ENCODE measurements at places on chromosomes 16 and 17.

DNA sequence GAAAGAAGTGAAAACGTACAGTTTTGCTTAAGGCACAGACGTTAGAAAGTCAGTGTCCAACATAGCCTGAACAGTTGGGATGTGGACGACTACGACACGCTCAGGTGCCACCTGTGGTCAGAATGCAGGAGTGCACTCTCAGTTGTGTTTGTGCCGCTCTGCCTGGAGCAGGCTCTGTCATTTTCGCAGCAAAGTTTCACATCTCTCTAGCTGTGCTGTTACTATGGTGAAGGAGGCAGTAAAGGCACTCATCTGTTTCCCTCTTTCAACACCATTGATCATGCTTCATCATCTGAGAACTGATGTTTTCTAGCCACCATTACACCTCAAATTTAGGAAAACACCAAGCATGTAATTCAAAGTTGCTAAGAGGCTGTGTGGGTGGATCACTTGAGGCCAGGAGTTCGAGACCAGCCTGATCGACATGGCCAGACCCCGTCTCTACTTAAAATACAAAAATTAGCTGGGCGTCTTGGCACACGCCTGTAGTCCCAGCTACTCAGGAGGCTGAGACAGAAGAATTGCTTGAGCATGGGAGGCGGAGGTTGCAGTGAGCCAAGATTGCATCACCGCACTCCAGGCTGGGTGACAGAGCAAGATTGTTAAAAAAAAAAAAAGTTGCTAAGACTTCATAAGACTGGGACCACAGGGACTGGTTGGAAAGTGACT lies 44.9 kb upstream of the DNAJA2 start:
- no peak for DNase-seq

- no peak for DNase-seq
Observed at GRCh38 chr16:69145658-69146057, 13.2 kb downstream of the UTP4 start.

- no peak for DNase-seq
Observed at GRCh38 chr17:37273409-37274051, 102.3 kb upstream of the C17orf78 start.

DNA sequence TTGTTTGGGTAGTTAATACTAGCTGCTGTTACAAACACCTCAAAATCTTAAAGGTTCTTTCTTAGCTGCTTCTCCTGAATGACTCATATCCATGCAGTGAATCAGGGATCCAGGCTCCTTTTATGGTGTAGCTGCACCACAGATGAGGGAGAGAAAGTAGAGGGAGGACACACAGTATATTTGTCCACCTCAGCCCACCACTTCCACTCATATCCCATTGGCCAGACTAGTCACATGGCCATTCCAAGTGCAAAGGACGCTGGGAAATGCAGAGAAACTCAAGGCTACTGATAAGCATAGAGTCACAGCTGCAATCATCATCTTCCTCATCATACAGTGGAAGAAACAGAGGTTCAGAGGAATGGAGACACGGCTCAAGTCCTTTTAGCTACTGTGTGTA lies 63.8 kb downstream of the GSG1L start:
- DNase-seq: no peak

GRCh38 chr16:52528393-52529065 lies 18.4 kb downstream of the TOX3 start:
- no peak for DNase-seq

DNA sequence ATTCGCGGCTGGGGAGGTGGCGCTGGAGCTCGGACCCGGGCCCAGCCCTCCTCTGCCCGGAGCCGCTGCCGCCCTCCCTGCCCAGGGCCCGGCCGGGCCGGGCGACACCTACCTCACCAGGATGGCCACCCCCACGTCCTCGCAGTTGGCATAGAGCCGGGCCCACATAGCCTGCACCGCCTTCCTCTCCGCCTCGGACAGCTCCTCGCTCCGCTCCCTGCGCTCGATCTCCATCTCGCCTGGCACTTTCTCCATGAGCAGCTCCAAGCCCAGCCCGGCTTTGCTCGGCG lies 276 bp downstream of the CYGB start:
- no peak for DNase-seq

- peak; percentile 71 for DNase-seq
Observed at GRCh38 chr17:64781014-64781756, 119.1 kb upstream of the SMURF2 start.

DNA sequence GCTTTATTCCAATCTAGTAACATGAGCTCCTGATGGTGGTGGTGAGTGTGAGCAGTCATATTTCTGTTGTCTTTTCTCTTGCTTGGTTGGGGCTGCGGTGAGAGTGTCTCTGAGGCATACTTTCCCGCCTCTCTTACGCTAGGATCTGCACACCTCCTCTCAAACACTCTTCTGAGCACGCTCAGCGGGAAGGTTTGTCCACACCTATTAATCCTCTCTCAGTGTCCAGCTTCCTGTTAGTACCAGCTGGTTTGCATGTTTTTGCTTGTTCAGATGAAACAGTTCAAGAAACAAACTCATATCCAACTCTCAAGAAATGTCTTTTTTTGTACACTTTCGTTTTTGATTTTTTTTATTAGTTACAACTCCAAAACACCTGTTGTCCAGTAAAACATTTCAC lies 89.5 kb downstream of the CCDC182 start:
- DNase-seq: no peak

DNA sequence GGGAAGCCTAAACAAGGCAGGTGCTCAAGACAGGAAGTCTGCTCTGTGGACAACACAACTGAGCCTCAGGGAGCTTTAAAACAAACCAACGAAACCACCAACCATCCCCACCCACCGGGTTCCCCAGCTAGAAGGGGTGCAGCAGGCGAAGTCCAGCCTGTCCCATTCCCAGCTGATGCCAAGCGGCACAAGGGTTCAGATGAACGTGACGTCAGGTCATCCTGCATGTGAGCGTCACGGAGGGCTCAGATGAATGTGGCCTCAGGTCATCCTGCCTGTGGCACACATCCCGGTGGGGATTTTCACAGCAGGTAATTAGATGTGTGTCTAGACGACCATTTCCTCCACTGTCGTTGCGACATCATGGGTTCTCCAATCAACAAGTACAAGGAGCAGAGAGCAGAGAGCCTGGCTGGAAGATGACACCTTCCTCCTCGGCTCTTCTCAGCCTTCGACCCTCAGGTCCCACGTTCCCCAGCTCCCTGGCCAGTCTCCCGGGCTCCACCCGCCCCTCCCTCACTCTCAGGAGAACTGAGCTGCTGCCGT lies 246.5 kb downstream of the FOXL1 start:
- no peak for DNase-seq

- no peak for DNase-seq
Observed at GRCh38 chr16:86063760-86064405, 164.9 kb downstream of the IRF8 start.

- DNase-seq: no peak
Observed at GRCh38 chr17:68707031-68707430, 105.9 kb upstream of the FAM20A start.

DNA sequence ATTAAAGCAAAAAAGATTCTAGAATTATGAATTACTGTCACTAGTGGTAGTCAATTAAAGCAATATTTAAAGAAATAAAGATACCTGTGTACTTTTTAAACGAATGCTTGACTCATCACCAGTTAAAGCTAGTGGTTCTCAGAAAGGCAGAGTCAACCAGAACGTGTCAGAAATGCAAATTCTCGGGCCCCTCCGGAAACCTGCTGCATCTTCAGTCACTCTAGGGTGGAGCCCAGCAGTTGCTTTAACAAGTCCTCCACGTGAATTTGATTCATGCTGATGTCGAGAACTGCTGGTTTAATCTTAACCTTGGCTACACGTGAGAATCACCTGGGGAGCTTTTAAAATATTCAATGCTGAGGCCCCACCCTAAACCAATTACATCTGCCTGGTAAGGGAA lies 169.8 kb upstream of the SDK2 start:
- DNase-seq: no peak

- DNase-seq: no peak
Observed at GRCh38 chr17:43841282-43841681, 5.7 kb upstream of the CD300LG start.

DNA sequence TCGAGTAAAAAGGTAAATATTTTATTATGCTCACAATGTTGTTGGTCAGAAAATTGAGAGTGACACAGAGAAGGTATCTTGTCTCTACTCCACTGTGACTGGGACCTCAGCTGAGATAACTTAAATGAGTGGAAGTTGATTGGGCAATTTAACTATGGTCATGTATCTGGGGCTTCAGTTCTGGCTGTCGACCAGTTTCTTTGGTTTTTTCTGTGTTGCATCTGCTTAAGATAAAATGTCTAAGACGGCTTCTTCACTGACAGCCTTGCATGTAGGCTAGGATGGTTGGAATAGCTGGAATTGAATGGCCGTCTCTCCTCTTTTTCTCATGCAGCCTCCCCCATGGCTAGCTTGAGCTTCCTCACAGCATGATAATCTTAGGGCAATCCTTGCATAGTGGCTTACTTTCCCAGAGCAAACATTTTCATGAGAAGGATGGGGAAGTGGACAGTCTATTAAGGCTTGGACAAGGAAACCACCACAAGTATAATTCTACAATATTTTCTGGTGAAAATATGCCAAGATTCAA lies 433.7 kb downstream of the KIF2B start:
- no peak for DNase-seq

- DNase-seq: no peak
Observed at GRCh38 chr17:9760266-9760665, 31.1 kb downstream of the DHRS7C start.

DNA sequence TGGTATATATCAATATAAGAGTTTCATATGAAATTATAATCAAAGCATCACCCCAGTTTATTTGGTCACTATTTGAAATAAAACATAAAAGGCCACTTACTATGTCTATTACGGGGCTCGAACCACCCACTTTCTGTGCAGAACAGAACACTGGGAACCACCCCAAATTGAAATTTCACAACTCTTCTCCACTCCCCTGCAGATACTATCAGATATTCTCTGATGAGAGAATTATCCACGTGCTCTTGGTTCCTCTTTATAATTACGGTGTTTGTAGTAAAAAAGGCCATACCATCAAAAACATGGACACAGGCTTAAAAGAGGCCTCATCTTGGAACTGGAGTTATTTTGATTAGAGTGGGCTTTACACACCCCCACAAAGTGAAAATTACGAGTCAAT lies 82.8 kb downstream of the WDR59 start:
- no peak for DNase-seq

GRCh38 chr17:71938340-71939010 lies 182.3 kb upstream of the SOX9 start:
- no peak for DNase-seq

DNA sequence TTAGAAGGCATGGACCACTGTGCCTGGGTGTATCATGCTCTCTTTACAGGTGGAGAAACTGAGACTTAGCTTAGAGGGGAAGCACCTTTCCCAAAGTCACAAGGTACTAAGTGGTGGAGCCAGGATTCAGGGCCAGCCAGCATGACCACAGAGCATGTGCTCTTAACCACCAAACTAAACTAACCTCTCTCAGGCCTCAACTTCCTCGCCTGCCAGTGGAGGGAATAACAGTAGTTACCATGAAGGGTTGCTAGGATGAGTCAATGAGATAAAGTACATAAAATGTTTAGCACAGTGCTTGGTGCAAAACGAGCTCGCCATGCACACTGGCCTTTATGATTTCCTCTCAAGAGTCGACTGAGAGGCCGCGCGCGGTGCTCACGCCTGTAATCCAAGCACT lies 6.4 kb upstream of the MYO1C start:
- DNase-seq: no peak

- DNase-seq: no peak
Observed at GRCh38 chr17:45940826-45941225, 46.5 kb downstream of the MAPT start.

DNA sequence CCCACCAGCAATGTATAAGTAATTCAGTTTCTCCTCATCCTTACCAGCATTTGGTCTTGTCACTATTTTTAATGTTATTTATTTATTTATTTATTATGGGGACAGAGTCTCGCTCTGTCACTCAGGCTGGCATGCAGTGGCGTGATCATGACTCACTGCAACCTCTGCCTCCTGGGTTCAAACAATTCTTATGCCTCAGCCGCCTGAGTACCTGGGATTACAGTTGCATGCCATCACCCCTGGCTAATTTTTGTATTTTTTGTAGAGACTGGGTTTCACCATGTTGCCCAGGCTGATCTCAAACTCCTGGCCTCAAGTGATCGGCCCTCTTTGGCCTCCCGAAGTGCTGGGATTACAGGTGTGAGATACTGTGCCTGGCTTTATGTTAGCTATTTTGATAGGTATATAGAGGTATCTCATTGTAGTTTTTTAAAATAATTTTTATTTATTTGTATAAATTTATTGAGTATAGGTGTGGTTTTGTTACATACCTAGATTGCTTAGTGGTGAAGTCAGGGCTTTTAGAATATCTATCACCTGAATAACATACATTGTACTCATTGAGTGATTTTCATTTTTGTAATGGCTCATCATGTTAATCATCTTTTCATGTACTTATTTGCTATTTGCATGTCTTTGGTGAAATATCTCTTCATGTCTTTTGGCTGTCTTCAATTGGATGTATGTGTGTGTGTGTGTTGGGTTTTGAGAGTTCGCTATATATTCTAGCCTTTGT lies 53.3 kb downstream of the TANC2 start:
- no peak for DNase-seq

DNA sequence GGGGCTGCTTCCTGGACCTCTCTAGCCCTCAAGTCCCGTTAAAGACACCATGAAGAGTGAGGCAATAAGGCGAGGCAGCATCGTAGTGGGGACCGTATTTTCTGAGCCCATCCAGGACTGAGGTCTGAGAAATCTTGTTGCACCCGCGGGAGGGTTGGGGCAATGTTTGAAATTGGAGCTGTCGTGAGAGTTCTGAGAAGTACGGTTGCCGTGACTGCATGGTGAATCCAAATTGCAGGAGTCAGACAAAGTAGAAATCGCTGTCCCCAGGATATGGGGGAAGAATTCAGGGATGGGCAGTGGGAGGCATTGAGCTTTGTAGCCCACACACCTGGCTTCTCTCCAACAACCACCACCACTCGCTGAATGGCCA lies 42.0 kb upstream of the RPL38 start:
- DNase-seq: no peak

- no peak for DNase-seq
Observed at GRCh38 chr16:3490911-3491629, 4.2 kb downstream of the C16orf90 start.

DNA sequence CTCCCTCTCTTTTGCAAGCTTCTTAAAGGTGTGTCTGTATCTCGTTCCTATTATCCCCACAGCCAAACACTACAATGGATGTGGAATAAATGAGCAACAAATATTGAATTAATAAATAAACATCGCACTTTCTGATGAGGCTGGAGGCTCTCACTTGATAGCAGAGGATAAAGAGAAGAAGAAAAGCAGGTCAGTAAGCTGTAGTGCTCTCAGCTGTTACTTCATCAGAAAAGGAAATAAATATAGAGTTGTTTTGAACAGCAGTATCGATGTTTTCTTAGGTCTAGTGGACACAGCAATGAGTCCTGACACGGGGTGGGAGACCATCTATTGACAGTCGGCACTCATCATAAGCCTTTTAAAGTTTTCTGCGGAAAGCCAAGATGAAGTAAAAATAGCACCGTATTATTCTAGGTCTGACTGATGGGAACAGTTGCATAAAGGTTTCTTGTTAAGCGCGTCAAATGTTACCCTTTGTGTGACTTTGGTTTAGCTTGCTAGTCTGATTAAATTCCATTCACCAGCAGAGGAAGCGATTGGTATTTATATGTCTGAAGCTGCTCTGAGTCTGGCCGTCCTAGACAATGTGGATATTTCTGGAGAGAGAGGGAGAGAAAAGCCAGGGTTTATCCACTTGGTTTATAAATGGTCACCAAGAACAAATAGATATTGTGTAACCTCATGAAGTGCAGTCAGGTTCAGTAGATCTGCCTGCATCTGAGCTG lies 646.1 kb downstream of the CDH11 start:
- DNase-seq: no peak

Measured in activated CD8-positive, alpha-beta memory T cell treated with anti-CD3 and anti-CD28 coated beads, Interleukin-2, amount 50 U/mL, for 48 hours (primary cell).